Stimulated activated CD4-positive, alpha-beta T cell treated with anti-CD3 and anti-CD28 coated beads, Interleukin-4, amount 100 ng/mL, for 4 hours (primary cell): ENCODE measurements at places on chromosomes 1 and 21.

DNA sequence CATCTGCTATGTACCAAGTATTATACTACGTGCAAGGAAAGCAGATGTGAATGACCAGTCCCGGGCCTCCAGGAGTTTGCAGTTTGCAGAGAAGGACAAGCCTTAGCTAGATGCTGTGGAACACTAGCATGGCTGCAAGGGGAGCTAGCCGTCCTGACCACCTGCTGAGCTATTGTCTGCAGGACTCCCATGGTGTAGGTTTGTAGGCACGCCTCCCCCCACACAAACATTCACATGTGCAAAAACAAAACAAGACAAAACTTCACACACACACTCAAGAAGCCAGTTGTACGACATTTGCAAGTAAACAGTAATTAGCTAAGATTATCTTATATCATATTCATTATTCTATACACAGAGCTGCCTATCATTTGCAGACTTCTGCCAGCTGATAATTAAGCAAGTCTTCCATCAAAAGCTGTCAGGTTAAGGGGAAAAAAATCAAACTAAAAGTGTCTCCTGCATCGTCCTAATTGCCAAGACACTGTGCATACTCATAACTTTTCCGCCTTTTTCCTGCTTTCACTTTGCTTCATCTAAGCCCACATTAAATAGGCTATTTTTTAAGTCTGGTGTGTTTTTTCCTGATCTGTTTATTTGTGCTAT, 10.7 kb upstream of the HNRNPU start:
- DNase-seq = no peak

- DNase-seq = no peak
Measured at GRCh38 chr1:9296850-9297249, 4.2 kb downstream of the SPSB1 start.

DNA sequence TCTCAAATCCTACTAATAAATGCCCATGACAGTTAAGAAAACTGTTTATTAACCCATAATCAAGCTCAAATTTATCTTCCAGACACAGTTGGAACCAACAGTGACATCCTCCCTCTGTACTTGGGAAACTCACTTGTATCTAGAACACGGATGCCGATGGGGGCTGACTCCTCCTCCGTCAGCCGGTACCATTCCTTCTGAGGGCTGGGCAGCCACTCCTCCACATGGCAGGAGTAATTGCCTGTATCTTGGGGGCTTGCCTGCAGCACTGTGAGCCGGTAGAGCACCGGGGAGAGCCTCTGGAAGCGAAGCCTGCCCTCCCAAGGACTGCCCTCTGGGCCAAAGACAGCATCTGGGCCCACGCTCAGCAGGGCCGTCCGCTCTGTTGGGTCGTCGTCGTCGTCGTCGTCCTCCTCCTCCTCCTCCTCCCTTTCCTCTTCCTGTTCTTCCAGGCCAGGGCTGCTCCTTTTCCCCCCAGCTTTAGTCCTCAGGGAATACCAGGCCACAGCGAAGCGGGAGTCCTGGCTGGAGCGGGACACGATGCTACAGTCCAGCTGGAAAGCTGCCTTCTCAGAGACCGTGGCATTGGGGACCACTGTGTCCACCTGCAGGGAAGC, 8.5 kb upstream of the CD58 start:
- no peak for DNase-seq

GRCh38 chr1:24096009-24096738, 15.8 kb downstream of the MYOM3 start:
- DNase-seq = no peak

DNA sequence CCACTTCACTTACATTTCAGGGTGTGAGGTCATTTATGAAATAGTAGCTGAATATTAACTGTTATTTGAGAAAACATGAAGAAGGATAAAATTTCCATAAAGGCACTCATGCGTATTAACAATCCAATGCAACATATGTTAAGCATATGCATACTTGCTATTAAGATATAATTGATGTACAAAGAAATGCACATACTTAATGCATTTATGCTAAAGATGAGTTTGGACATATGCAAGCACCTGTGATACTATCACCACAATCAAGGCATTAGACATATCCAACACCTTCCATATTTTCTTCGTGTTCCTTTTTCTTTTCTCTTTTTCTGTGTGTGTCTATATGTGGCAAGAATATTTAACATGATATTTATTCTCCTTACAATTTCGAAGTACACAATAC, 464.8 kb upstream of the BRINP3 start:
- DNase-seq = no peak

DNA sequence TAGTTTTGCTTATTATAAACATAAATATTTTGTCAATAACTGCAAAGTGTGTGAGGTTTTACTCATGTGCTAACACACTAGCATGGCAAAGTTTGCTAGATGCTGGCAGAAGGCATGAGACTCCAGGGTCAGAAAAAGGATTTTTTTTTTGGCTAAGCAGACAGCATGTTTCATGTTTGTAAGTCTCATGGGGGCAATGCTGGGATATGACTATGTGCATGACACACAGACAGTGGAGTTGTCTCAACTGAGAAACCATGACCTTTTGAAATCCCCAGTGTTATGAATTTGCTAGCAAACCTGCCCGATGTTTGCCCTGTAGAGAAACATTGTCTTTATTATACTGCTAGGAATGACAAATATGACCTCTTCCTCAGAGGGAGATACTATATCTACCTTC, 448.2 kb downstream of the BRINP3 start:
- DNase-seq = no peak

GRCh38 chr1:93680420-93681100, 1.1 kb downstream of the BCAR3 start:
- DNase-seq = peak; percentile 8

- no peak for DNase-seq
Measured at GRCh38 chr1:11059155-11059967, 457 bp downstream of the SRM start.

DNA sequence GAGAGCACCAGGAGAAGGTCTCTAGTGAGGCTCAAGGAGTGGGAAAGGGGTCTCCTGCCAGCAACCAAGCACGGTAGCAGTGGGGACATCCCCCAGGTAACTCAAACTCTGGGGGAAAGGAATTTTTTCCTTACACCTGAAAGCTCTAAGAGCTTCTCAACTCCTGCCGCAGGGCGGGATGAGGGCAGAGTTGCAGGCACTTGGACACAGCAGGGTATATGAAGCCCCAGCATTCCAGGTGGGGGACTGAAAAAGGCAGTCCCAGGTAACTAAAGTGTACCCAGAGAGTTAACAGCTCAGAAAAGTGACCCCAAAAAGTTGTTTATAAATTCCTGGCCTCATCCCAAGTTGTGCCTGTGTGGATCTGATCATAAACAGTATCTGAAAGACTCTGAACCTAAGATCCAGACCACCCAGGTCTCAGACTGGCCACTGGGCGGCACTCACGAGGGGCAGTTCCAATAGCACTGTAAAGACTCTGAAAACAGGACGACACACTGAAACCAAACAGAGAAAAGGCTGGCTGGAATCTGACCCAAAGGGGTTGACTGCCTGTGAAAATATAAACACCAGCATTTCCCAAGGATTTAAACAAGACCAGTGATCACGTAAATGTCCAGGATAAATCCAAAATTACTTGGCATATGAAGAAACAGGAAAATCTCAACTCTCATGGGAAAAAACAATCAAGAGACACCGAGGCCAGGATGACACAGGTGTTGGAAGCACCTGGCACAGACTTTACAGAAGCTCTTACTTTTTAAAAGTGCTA, 47.5 kb downstream of the HSF2BP start:
- DNase-seq = no peak

DNA sequence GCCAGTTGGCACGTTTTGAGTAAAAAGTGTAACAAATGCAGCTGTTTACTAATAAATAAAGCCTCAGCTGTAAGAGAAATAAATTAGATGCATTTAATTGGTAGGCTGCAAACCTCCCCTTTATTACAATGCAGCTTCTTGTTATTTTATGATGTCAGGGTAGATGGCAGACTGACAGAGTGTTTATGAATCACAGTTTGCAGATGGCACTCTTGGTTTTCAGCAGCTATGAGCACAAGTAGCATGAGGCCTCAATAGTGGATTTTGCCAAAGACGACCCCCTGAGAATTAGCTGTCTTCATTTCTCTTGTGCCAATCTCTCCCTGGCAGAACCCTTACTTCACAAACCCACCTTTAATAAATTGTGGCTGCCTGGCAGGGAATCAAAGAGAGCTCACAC, 161.2 kb upstream of the C1orf87 start:
- DNase-seq = no peak

GRCh38 chr1:13892198-13892597, 192.2 kb downstream of the PRDM2 start:
- no peak for DNase-seq

GRCh38 chr1:205672395-205672889, 7.9 kb downstream of the SLC45A3 start:
- DNase-seq = no peak

- DNase-seq = no peak
Measured at GRCh38 chr1:64891448-64891825, 74.9 kb downstream of the JAK1 start.
